A549 treated with RU486 at 1 μM for 4 hours (cell line): ENCODE measurements at places on chromosomes 13 and 19. TPM values are rescaled to one million over a fixed set of nuclear protein-coding genes. Genes with fewer than 3 reads are reported as not detected.

The CPAMD8 gene
- 0.21 TPM in 1 of 5 replicates, not detected in the others for total RNA-seq

The CYP4F11 gene
- 5.7 to 8.0 TPM (median 6.7 TPM) in 5 replicates for total RNA-seq

The FGF22 gene
- total RNA-seq = 0.24 to 0.95 TPM (median 0.67 TPM) in 5 replicates

The CNN1 gene
- total RNA-seq = 0.35 to 0.94 TPM (median 0.40 TPM) in 5 replicates

The THSD8 gene
- 0.70 to 17.2 TPM (median 12.5 TPM) in 4 of 5 replicates, not detected in the other for total RNA-seq

The ATP4B gene
- total RNA-seq = not detected in 5 replicates

The FAM216B gene
- total RNA-seq = not detected in 5 replicates

The RPL36 gene
- 735 to 913 TPM (median 777 TPM) in 5 replicates for total RNA-seq

The ERICH6B gene
- total RNA-seq = not detected in 5 replicates

The STOML3 gene
- total RNA-seq = not detected in 5 replicates

The KIR3DL3 gene
- total RNA-seq = not detected in 5 replicates

The ZNF850 gene
- 0.40 to 1.1 TPM (median 0.54 TPM) in 5 replicates for total RNA-seq

The GPC5 gene
- not detected in 5 replicates for total RNA-seq

The AMH gene
- total RNA-seq = 7.8 to 18.0 TPM (median 15.7 TPM) in 5 replicates

The ZNF835 gene
- total RNA-seq = not detected in 5 replicates

The PGLYRP1 gene
- not detected in 5 replicates for total RNA-seq

The ZNF541 gene
- total RNA-seq = not detected in 5 replicates
